ENCODE measurements at places on chromosomes 5 and 9. TPM values are rescaled to one million over a fixed set of nuclear protein-coding genes. Genes with fewer than 3 reads are reported as not detected.

OR1K1 gene
- total RNA-seq: not detected

LIFR gene
- 62.4 TPM for total RNA-seq

MAMDC2 gene
- 0.58 TPM for total RNA-seq

DNA sequence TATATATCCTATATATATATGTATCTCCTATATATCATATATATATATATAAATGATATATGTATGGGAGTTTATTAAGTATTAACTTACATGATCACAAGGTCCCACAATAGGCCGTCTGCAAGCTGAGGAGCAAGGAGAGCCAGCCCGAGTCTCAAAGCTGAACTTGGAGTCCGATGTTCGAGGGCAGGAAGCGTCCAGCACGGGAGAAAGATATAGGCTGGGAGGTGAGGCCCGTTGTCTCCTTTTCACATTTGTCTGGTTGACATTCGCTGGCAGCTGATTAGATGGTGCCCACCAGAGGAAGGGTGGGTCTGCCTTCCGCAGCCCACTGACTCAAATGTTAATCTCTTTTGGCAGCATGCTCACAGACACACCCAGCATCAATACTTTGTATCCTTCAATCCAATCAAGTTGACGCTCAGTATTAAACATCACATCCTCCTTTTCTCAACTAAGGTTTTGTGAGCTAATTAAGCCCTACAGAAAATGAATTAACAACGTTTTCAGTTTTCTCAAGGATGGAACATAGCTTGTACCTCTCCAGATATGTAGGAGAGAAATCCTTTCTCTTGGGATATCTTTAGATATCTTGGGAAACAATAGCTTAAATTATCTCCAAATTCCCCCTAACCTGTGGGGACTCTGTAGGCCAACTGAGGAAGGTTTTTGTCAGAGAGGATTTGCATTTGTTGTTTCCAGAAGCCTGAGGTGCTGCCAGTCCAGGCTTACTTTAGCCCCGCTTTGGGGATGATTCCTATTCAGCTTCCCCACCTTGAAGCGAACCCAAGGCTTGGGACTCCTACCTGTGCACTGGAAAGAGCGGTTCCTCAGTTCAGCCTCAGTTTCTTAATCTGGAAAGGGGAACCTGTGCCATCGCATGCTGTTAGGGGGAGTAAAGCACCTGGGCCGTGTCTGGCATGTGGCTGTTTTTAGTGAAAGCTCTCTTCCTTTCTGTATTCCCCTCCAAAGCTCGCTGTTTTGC, 163.2 kb downstream of the CACNA1B start:
- DNase-seq: no peak

DNA sequence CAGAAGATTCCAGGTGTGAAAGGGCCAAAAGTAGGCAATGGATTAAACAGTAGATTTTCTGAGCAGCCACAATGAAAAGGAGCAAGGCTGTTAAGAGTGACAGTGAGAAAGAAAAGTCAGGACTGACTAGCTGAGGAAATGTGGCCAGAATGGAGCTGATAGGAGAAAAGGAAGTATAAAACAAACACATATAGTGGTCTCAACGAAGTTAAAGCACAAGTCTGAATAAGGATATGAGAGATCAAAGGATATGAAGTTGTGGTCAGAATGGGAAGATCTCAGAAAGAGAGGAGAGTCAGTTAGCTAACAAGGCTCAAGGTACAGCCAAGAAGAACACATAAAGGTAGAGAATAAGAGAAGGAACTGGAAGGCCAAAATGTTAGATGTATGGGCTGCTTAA, 39.9 kb downstream of the FNIP1 start:
- no peak for DNase-seq

- no peak for DNase-seq
Measured at GRCh38 chr5:106154280-106154716, 1516.4 kb downstream of the EFNA5 start.

- no peak for DNase-seq
Measured at GRCh38 chr5:71597001-71597400, 9.9 kb downstream of the MCCC2 start.

DNA sequence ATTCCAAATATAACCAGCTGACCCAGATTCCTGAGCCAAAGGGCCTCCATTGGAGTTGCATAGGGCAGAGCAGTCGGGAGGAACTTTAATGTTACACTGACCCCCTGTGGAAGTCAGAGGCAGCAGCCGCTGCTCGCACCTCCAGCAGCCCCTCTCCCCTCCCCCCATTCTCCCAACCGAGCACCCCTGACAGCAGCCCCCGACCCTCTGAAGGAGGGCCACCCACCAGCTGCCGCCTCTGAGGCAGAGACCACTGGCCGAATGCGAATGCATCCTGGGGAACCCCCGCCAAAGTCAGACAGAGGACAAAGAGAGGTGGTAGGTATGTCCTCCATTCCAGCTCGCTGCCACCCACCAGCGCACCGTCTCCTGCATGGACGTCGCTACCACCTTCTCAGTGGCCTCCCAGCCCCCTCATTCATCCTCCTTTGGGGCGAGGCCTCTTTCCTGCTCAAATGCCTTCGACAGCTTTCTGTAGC, 231.0 kb downstream of the CDK5RAP2 start:
- no peak for DNase-seq

GRCh38 chr9:126488881-126489404, 124.8 kb upstream of the LMX1B start:
- no peak for DNase-seq

DNA sequence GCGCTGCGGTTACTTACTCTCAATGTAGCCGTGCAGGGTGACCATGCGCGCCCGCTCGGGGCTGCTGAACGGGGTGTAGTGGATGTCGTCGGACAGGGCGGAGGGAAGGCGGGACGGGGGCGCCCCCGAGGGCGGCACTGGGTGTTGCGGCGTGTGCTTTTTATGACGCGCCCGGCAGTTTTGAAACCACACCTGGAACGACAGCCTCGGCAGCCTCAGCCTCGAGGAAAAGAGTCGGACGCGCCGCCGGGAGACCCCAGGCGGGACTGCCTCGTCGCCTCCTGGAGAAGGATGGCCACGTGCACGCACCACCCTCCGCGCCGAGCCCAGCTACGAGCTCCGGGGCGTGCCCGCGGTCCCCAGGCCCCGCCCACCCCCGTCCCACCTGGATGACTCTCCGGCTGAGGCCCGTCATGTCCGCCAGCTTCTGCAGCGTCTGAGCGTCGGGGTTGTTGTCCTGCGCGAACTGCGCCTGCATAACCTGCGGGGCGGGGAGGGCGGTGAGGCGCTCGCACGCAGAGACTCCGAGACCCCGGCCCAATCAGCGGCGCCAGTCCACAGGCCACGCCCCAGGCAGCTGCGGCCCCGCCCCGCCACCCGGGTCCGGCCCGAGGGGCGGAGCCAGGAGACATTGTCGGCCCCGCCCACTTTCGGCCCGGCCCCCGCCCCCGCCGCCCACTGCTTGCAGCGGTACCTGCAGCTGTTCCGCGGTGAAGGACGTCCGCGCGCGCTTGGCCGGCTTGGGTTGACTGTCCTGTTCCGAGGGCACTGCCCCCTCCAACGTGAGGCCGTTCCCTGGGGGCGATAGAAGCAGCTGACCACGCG, 15.0 kb downstream of the LHX6 start:
- DNase-seq: peak; percentile 68

DNA sequence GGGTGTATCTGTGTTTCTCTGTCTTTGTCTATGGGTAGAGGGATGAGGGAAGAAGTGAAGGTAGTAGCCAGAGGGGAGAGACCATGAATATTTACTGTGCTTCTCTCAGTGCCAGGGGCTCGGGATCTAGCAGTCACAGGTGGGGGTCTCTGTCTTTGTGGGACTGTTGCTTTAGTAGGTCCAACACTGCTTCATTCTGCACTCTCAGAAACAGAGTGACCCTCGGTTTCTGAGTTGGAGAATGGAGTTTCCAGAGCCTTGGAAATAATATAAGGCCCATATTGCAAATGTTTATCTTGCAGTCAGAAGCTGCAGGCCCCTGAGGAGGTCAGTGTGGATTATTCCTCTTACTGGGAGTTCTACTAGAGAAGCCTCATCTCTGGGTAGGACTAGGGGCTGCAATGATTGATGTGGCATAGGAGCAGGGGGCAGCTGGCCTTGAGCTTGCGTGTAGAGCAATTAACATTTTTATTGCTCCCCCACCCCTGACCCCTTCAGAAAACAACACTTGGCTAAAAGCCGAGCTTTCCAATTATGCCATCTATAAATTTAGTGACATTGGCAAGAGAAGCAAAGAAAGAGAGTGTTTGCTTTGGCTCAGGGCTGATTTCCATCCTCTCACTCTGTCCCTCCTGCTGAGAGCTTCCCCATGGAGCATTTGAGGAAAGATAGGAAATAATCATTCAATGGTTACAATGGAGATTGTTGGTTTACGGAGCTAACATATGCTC, 55.0 kb upstream of the TRPC7 start:
- no peak for DNase-seq

- no peak for DNase-seq
Measured at GRCh38 chr5:172782169-172783039, 11.4 kb upstream of the DUSP1 start.

DNA sequence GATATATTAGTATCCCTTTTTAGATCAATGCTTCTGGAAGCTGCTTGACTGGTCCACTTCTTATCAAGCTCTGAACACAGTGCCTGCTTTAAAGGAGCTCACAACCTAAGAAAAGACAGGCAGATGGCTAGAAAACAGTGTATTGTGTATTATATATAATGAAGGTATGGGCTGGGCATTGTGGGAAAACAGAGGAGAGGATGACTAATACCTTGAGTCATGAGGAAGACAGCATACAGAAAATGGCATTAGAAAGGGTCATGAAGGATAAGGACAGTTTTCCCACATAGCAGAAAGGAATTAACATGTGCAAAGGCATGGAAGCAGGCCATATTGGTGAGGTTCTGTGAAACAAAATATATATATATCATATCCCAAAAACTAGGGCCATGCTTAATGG, 309.6 kb downstream of the MLLT3 start:
- DNase-seq: no peak

DNA sequence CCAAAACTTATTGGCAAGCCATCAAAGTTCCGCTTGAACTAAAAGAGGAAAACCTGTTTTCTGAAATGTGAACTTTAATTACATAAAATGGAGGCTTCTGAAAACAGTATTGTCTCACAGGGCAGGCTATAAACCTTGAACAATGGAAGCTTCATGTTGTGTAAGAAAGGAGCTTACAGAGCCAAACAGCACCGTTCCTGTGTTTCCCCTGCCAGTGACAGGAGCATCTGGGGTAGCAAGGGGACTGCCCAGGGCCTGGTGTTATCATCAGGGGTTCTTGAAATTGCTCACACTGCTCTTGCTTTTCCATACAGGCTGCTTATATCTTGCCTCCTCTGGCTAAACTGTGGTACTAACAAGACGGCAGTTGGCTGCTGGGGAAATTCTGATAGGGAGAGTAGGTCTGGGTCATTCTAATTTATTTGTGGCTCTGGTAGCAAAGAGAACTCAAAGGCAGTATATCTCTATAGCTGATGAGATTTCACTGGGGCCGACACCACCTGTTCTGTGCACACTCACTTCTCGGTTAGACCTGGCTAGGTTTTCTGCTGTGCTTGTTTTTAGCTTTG, 40.4 kb downstream of the BASP1 start:
- DNase-seq: no peak

Measured in mesothelial cell of epicardium (in vitro differentiated cells).